Keratinocyte (primary cell): ENCODE measurements at places on chromosomes 11 and 22.

DNA sequence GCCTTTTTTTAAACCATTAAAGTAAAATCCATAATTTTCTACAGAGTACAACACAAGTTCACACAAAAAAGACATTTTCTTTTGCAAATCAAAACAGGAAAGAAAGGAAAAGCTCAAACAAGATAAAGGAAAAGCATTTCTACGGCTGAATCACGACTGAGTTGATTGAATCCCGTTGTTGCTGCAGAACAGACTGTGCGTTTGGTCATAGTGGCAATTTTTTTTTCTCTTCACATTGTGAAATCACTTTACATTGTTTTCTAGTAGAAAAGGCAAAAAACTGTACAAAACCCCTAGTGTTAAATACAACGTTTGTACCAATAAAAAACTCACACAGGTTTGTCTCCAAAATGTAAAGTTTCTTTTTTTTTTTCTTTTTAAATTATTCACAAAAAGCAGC, 17.3 kb upstream of the RAPSN start:
- DNase-seq: no peak

DNA sequence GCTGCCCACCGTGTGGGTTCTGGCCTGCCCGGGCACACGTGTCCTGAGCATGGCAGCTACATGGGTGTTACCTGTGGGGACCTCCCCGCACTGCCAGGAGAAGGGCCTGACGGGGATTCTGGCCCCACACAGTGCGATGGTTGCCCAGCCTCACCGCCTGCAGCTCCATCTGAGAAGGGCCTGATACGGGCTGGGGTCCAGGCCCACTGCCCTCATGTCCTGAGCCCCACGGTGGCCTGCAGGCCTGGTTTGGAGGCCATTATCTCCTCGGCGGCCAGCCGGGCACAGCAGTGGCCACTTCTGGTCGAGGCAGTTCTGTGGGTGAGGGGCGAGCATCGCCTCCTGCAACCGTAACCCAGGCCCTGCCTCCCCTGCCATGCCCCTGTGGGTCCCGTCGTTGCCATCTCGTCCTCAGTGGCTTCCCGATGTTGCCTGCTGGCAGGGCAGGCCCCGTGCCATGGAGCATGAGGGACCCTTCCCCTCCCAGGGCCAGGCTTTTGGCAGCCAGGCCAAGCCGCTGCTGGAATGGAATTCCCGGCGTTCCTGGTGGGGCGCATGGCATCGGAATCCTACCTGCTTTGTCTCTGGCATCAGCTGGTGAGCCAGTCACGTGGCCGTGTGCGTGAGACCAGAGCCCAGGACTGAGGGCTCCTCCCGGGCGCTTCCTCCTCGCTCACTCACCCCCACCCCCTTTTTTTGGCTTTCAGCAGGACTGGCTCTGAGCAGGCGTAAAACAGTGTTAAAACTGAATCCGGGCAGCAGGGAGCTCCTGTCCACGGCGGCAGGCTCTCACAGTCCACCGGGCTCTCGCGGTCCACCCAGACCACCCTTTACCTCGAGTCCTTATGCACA, 71.9 kb upstream of the PPARA start:
- DNase-seq: no peak

GRCh38 chr11:65060913-65061408, 2.6 kb upstream of the NAALADL1 start:
- DNase-seq: no peak

- DNase-seq: no peak
Observed at GRCh38 chr22:19970479-19971275, 29.1 kb upstream of the TXNRD2 start.

- no peak for DNase-seq
Observed at GRCh38 chr11:2877474-2877873, 8.1 kb downstream of the CDKN1C start.

GRCh38 chr11:69923196-69923595, 104.0 kb upstream of the FGF3 start:
- DNase-seq: no peak

GRCh38 chr22:39098576-39098975, 1.5 kb downstream of the APOBEC3H start:
- DNase-seq: no peak

- no peak for DNase-seq
Observed at GRCh38 chr11:10487002-10487647, 32.1 kb downstream of the AMPD3 start.

DNA sequence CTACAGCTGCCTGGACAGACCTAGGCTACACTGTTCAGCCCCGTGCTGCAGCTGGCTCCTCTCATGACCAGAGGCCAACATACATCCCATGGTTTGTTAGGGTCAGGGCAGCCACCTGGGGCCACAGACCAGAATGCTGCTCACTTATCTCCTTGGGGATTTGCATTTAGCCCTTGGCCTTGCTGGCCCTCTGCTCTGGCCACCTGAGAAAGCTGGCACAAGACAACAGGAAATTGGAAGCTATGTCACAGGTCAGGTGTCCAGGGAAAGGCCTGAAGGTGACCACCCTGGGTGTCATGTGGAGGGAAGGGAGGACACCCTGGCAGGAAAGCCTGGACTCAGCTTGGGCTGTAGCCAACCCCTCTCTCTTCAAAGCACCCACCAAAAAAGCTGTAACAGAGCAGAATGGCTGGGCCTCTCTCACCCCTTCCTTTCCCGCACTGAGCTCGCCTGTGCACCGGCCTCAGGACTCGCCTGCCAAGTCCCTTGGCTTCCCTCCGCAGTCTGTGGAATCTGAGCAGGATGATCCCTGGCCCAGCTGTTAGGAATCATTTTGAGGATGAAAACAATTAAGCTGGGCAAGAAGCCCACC, 86.3 kb downstream of the SNX19 start:
- no peak for DNase-seq

GRCh38 chr11:45852712-45853101, 5.4 kb downstream of the CRY2 start:
- DNase-seq: no peak

GRCh38 chr11:87081358-87081757, 43.6 kb downstream of the TMEM135 start:
- no peak for DNase-seq

- no peak for DNase-seq
Observed at GRCh38 chr11:91078221-91078620, 855.4 kb upstream of the CHORDC1 start.
